ENCODE measurements at places on chromosomes 5 and 9.

GRCh38 chr9:7210854-7211637 lies 453.3 kb downstream of the KDM4C start:
- DNase-seq, result no peak

DNA sequence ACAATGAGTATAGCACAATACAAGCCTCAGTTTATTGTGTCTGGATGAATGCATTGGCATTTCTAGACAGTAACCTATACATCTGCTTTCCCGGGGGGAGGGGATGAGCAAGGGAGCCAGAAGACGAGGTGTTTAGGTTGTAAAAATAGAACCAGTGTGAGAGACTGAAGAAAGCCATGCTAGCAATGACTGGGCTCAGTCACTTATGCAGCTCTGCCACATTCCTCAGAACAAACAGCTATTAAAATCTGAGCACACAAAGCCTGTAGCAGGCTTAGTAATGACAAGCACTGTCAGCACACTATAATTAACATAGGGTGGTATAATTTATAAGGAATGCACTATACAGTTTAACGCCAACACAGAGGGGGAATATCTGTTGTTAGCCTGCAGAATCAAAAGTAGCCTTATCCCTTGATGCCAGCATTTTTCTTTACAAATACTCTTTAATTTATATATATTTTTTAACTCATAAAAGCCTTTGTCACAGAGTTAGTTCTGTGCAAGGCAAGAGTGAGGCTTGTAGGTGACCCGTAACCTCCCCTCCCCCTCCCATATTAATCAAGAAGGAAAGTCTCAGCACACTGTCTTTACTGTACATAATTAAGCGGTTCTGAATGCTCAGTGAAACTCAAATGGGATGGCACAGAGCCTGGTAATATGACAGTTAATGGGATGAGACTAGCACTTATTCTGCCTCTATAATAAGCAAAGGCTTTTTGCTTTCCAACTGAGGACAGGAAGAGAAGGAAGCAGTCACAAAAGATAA lies 295.4 kb downstream of the CSNK1G3 start:
- no peak for DNase-seq

DNA sequence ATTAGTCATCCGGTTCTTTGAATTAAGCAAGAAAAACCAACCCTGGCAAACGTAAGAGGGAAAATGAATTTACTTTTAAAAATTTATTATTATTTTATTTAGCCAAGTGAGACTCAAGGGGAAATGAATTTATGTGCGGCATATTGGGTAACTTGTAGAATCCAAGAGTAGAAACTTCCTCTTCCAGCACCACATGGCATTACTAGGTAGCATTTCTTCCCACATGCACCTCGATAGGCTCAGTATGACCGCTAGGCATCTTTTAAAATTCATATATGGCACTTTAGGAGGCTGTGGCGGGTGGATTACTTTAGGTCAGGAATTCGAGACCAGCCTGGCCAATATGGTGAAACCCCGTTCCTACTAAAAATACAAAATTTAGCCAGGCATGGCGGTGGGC lies 17.6 kb upstream of the MYO10 start:
- DNase-seq, result no peak

- peak; percentile 90 for DNase-seq
These were observed at the start of gene MAT2B for GRCh38 chr5:163505368-163506094. MAT2B (plus strand) TSS chr5:163505619; CDS start chr5:163505687, 68 bp downstream.

GRCh38 chr9:71353720-71354119 lies 232.3 kb upstream of the TRPM3 start:
- DNase-seq, result no peak

GRCh38 chr9:100084734-100085133 lies 14.1 kb downstream of the ERP44 start:
- no peak for DNase-seq

- DNase-seq, result no peak
These were observed 525.7 kb downstream of the TLE4 start for GRCh38 chr9:80097476-80097875.

DNA sequence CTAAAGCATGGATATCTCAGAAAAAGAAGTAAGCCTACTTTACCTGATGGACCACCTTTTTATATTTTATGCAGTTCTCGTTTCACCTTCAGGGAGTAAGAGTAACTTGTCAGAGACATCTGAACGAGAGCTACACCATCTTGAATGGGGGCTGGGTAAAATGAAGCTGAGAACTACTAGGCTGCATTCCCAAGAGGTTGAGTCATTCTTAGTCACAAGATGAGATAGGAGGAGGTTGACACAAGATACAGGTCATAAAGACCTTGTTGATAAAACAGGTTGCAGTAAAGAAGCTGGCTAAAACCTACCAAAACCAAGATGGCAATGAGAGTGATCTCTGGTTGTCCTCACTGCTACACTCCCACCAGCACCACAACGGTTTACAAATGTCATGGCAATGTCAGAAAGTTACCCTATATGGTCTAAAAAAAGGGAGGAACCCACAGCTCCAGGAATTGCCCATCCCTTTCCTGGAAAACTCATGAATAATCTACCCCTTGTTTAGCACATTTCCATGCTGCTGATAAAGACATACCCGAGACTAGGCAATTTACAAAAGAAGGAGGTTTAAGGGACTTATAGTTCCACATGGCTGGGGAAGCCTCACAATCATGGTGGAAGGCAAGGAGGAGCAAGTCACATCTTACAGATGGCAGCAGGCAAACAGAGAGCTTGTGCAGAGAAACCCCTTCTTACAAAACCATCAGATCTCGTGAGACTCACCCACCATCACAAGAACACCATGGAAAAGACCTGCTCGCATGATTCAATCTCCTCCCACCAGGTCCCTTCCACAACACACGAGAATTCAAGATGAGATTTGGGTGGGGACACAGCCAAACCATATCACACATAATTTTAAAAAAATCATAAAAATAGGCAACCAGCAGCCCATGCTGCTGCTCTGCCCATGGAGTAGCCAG lies 62.5 kb downstream of the GIN1 start:
- no peak for DNase-seq

- DNase-seq, result no peak
These were observed 1.8 kb upstream of the NTRK2 start for GRCh38 chr9:84667571-84668195.

- DNase-seq, result no peak
These were observed 906 bp downstream of the SLC25A51 start for GRCh38 chr9:37902796-37903646.

GRCh38 chr5:111627862-111628261 lies 115.5 kb upstream of the STARD4 start:
- no peak for DNase-seq

All from stimulated activated CD4-positive, alpha-beta T cell treated with anti-CD3 and anti-CD28 coated beads, Interleukin-15, amount 100 ng/mL, for 1 hour (primary cell).